ENCODE measurements at places on chromosomes 5 and 9.

- no peak for DNase-seq
Observed at GRCh38 chr5:108321341-108321740, 60.6 kb downstream of the FBXL17 start.

- DNase-seq: no peak
Observed at GRCh38 chr9:135722365-135722764, 20.4 kb downstream of the KCNT1 start.

GRCh38 chr9:81499021-81499454, 190.3 kb downstream of the TLE1 start:
- DNase-seq: no peak

DNA sequence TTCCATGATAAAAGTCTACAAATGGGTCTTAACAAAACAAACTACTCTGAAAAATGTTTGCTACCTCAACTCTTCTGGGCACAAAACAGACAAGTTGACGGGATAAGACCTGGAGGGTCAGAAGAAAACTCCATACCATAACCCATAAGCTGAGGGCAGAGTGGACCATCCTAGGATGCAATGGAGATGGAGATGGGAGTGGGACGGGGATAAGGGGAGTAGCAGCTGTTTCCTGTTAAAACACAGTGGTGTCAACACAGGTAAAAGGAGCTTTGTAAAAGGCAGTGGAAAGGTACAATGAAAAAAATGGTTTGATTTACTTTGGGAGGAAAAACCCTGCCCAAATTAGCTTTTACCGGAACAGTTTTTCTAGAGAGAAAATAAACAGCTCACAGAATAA, 41.6 kb downstream of the CEMIP2 start:
- no peak for DNase-seq

- DNase-seq: no peak
Observed at GRCh38 chr5:111756581-111757354, at the start of gene NREP. Gene NREP (minus strand): TSS chr5:111757194. CDS start chr5:111755772, 1,422 bp downstream.

- no peak for DNase-seq
Observed at GRCh38 chr5:128539038-128539429, 989 bp upstream of the FBN2 start.

GRCh38 chr5:154797762-154798161, 42.6 kb downstream of the LARP1 start:
- DNase-seq: no peak

GRCh38 chr5:6759983-6760382, 46.8 kb downstream of the TENT4A start:
- no peak for DNase-seq

DNA sequence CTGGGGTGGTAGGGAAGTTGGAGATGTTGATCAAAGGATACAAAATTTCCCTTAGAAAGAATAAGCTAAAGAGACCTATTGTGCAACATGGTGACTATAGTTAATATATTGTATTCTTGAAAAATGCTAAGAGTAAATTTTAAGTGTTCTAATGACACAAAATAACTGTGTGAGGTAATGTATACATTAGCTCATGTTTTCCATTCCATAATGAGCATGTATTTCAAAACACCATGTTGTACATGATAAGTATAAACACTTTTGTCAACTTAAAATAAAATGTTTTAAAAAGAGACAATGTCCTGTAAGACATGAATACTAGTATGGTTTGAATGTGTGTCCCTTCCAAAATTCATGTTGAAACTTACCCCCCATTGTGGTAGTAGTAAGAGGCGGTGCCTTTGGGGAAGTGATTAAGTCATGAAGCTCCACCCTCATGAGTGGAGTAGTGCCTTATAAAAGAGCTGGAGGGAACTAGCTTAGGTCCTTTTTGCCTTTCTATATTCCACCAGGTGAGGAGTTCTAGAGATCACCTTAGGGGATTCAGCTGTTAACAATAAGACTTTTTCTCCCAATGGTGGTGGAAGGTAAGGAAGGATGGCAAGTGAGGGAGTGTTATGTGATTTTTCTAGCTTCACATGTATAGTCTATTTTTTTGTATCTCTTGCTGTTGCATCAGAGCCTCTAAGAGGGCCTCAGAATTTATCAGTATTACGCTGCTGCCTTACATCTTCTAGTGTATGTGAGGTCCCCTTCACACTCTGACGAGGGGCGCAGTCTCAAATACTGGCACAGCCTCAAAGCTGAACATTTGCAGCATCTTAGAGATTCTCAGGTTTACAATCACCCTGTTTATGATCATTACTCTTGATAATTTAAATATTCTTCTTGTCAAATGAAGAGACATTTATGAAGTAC, 94.9 kb upstream of the NREP start:
- no peak for DNase-seq

DNA sequence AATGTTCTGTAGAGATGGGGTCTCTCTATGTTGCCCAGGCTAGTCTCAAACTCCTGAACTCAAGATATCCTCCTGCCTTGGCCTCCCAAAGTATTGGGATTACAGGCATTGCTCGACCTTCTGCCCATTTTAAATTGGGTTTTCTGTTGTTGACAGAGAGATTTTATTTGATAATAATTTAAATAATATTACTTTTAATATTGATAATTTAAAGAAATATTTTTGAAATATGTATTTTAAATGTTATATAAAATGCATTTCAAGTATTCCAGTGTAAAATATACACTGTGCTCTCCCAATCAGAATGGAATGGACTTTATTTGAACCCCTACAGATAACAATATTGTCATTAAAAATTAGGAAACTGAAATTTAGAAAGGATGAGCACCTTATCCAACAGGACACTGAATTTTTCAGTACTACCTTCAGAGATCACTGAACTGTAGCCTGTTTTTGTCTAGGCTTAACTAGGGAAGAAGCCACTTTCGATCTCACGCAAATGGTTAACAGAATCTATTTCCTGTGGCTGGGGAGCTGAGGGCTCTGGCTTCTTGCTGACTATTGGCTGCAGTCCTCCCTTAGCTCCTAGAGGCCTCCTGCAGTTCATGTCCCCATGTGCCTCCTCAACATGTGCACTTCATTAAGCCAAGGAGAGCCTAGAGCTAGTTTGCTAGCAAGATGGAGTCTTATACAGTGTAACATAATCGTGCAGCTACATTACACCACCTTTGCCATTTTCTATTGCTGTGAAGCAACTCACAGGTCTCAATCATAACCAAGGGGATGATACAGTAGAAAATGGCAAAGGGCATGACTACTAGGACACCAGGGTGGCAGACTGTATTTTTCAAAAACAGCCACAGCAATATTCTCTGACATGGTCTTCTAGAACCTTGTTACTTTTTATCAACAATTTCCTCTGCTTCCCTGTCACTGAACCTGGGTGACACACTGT, 150.0 kb downstream of the CDC42SE2 start:
- no peak for DNase-seq

- no peak for DNase-seq
Observed at GRCh38 chr5:95223566-95224258, 61.2 kb downstream of the MCTP1 start.

GRCh38 chr5:39500551-39501175, 75.9 kb upstream of the DAB2 start:
- DNase-seq: no peak

GRCh38 chr9:78295731-78296130, 1.2 kb upstream of the PSAT1 start:
- DNase-seq: no peak

- DNase-seq: no peak
Observed at GRCh38 chr9:6407778-6408177, 5.2 kb upstream of the UHRF2 start.

DNA sequence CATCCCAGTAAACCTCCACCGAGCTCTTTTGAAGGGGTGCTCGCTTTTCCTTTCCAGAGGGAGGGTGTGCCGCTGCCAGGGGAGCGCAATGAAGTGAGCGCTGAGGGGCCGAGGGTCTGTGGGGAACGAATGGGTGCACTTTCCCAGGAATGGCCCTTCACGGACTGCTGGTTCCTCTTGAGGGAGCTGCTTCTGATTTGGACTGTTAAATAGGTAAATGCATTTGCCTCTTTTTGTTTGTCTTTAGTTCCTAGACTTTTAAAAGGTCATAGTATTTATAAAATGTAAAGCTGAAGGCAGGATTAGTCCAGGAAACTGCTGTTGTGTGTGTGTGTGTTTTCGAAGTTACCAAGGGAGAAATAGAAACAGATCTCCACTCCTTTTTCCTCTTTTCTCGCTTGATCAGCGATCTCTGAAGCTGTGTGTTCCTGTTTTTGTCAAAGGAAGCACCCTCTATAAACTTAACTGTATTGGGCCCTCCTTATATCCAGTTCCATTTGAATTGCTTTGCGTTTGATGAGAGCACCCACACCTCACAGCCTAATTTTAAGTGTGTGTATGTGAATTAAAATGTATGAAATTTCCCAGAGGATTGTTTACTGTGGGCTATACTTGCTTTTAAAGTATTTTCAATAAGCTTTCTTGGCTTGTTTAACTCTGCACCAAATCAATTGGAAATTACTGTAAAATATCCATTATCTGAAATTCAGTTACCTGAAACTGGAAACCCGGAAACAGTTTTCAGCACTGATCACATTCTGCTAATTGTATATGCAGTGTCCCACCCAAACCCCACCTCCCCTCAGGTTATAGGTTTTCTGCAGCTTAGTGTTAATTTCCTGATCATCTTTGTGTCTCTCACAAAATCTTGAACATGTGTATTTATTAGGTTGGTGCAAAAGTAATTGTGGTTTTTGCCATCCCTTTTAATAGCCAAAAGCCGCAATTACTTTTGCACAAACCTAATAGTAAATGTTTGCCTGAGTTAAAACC, 966 bp downstream of the SNX2 start:
- DNase-seq: peak; percentile 22

DNA sequence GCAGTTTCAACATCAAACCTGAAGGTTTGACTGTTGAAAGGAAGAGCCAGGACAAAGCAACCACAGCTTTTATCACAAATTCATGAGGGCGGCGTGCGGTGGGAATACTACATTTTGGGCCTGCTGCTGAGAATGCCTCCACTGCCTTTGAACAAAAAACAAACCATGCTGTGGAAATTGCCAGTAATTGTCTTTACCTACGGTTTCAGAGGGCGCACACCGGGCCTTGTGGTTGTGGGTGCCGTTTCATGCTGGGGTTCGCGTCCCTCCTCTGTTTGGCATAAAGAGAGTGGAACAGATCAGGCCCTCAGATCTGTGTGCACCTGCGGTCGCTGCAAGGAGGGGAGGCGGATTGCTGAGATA, 27.6 kb upstream of the TCF7 start:
- no peak for DNase-seq

DNA sequence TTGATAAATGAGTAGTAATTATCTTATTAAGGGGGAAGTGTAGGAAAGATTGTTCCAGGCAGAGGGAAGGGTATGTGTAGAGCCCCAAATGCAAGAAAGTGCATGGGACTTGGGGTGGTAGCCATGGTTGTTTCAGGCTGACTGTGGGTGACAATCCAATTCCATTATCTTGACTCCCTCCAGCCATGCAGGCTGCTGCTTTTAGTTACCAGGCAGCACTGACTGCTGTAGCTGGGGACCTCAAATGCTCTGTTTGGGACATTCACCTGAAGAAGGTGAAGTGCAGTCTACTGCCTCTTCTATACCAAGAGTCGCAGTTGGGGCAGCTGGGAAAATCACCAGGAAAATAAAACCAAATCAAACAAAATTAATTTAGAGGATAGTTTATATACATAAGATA, 102.4 kb upstream of the NR3C1 start:
- no peak for DNase-seq

- peak; percentile 91 for DNase-seq
Observed at GRCh38 chr9:123929870-123930831, at the start of gene DENND1A. Gene DENND1A (minus strand): TSS chr9:123930126. CDS start chr9:123929905, 221 bp downstream.

- DNase-seq: no peak
Observed at GRCh38 chr5:125011014-125011413, 264.6 kb upstream of the ZNF608 start.

- no peak for DNase-seq
Observed at GRCh38 chr9:14769230-14769571, 46.7 kb upstream of the CER1 start.

GRCh38 chr5:79318935-79319614, 83.1 kb downstream of the JMY start:
- DNase-seq: peak; percentile 5

DNA sequence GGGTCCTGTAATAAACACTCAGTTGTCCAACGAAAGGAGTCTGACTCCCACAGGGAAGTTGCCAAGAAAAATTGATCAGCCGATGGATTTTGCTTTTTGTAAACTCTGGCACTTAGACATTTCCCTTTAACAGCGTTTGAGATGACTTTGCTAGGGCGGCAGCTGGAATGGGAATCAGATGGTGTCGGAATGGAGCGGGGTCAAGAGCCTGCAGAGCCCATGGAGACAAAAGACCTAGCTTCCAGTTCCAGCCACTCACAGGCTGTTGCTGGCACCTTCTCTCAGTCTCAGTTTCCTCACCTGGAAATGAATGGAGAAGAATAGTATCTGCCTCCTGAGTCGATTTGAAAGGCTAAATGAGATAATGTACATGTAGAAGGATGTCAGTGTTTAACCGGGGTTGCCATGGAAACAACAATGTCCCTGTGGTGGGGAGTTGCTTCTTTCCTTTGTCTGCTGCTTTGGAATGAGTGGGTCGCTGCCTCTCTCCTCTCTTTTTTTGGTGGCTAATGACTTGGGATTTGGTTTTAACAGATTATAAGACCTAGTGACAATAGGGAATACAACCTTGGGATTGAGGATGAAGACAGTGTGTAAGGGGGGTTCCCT, 137.4 kb downstream of the GAS1 start:
- no peak for DNase-seq

- DNase-seq: no peak
Observed at GRCh38 chr9:38521762-38522161, 97.5 kb upstream of the IGFBPL1 start.

GRCh38 chr5:124713595-124713994, 32.8 kb downstream of the ZNF608 start:
- no peak for DNase-seq

GRCh38 chr9:109717342-109717741, 62.7 kb upstream of the PALM2AKAP2 start:
- DNase-seq: no peak

- peak; percentile 59 for DNase-seq
Observed at GRCh38 chr5:133293960-133294359, 242.1 kb downstream of the HSPA4 start.

DNA sequence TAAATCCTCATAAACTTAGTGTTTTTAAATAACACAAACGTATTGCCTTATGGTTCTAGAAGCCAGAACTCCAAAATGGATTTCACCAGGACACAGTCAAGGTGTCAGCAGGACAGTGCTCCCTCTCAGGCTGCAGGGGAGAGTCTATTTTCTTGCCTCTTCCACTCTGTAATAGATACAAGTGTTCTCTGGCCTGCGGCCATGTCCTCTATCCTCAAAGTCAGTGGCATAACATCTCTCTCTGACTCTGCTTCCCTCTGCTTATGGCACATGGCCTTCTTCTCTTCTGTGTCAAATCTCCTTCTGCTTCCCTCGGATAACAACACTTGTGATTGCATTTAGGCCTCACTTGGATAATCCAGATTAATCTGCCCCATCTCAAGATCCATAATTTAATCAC, 129.4 kb upstream of the OR13F1 start:
- DNase-seq: no peak

GRCh38 chr9:110935829-110936228, 102.4 kb downstream of the LPAR1 start:
- no peak for DNase-seq

DNA sequence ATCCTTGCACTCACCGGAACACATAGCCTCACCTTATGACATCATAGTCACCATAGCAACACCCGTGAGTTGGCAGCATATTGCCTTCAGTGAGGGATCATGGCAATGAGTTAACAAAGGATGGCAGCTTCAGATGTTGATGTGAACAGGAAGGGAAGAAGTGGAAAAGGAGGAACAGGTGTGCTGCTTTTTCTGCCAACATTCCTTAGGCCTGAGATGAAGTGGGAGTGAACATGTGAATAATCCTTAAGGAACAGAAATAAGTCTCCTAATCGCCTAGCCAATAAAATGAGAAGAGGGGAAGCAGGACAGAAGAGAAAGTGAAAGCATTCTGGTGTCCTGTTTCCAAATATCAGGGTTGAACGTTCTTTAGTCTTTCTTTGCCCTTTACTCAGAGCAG, 360.0 kb downstream of the BRINP1 start:
- DNase-seq: peak; percentile 80
